ENCODE measurements at places on chromosomes 1 and 21.

DNA sequence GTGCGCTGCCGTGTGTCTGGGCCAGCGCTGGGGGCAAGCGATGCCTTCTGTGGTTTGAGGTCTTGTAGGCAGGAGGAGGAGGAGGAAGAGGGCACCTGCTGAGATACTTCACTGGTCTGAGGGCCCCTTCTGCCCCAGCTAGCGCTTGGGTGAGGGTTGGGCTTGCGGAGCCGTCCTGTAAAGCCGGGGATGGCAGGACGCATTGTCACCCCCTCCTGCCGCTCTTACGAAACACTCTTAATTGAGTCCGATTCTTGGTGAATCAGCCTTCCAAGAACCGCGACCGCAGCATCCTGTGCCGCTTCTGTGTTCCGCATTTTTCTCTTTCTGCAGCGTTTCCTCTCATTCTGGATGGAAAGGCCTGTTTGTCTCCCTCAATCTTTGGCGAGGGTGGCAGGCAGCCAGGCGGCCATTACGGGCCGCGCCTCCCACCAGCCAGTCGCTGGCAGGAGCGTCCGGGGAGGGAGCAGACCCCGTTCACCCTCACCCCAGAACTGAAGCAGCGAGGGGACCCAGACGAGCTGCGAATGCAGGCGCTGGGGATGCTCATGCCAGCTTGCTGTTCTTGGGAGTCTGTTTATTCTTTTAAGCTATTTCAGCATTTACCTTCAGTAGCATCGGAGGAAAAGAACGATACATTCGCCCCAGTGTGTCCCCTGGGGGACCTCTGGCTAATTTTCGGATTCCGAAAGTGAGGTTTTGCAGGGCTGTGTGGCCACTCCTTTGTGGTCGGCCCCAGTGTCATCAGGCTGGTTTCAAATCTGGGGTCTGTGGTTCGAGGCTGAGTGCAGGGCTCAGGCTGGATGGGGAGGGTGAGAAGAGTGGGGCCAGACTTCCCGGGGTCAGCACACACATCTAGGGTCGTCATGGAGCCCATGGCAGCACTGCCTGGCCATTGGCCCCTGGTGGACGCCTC, 62.7 kb downstream of the SKI start:
- DNase-seq, result peak; percentile 98

- peak; percentile 45 for DNase-seq
Measured at GRCh38 chr1:19654386-19654785, 10.3 kb downstream of the NBL1 start.

DNA sequence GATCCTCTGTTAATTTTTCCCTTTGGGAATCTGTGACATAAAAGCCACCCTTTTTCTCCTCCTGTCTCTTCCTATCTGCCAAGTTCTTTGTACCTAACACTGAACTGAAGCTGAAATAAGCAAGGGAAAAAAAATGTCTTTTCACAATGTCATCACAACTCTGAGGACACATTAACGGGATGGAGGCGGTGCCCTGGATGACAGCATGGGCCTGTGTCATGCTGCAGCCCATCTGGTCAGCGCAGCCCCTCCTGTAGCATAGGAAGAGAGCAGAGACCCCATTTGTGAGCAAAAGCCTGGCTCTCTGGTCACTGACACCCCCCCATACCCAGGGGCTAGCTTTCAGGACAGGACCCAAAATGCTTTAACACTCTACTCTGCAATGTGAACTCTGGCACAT, 22.5 kb downstream of the SYT2 start:
- no peak for DNase-seq

DNA sequence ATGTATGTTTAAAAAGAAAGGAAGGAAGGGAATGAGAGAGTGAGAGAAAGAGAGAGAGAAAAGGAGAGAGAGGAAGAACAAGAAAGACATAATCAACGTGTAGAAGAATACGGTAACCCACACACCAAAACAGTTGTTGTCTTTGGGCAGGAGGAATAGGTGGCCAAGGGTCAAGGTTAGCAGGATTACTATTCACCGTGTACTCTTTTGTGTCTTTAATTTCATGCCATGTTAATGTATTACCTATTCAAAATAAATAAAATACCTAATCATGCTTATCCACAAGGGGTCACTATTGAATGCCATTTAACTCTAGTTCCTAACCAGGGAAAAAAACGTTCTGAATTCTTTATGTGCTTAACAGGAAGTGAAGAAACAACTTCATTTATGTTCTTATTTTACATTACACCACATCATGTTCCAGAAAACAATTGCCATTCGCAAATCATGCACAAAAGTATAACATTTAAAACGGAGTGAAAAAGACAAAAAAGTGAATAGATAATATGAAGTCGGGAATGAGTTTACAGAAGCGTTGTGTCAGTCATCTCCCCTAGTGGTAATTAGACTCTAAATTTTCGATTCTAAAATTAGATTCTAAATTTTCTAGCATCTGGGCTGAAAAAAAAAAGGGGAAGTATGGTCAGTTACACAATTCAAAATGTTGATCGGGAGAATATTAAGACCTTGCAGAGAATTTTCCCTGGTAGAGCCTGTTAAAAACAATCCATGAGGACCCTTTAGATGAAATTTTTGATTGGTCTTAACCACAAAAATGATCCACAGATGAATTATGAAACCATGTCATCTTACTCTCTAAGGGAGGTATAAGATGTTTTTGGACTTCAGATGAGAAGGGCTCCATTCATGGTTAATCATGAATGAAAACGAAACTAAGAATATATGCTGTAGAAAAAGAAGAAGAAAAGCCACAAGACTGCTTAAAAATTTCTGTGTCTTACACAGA, 700 bp upstream of the KMO start:
- DNase-seq, result peak; percentile 82

- DNase-seq, result peak; percentile 81
Measured at GRCh38 chr21:17371450-17371849, 141.4 kb upstream of the CXADR start.

DNA sequence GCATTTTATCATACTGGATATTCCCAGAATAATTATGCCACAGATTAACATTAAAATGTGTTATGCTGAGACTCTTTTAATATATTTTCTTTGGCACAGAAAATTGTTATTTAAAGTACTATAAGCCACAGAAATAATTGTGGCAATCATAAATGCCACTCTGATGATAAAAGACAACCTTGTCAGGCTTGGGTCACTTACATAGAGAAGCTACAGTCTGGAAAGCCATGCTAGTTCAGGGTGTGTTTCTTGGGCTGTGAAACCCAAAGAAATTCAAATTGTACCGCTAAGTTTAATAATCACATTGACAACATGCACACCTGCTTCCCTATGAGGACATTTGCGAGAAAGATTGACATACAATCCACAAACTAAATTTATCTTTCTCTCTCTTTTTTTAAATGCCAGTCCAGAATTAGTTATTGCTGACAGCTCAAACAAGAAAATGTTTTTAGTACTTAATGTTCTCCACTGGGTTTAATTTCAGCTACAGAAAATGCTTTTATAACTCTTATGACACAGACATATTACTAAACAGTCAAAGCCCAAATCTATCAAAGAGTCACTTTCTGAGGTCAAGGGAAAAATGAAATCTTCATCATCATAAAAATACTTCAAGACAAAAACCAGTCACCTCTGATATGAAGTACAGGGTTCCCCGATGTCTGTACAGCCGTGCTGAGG, 38.7 kb downstream of the TTC13 start:
- DNase-seq, result no peak

DNA sequence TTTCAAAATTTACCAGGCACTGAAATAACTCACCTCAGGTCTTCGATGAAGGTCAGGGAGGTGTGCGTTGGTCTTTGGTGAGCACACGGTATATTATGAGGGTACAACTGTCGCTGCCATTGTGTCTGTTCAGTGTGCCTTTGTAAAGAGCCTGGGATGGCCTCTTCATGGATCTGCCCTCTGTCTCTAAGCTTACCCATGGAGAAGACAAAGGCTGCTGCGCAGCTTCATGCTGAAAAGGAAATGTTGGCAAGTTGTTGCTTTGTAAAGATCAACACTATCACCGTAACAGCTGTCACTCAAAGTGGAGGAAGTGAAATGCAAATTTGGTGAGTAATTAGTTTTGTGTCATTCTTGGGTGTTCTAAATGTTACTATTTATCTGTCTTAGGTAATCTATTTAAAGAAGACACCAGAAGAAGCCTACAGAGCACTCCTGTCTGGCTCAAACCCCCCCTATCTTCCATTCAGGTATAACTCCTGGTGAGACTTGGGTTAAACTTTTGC, 71.6 kb downstream of the CDC14A start:
- DNase-seq, result no peak

DNA sequence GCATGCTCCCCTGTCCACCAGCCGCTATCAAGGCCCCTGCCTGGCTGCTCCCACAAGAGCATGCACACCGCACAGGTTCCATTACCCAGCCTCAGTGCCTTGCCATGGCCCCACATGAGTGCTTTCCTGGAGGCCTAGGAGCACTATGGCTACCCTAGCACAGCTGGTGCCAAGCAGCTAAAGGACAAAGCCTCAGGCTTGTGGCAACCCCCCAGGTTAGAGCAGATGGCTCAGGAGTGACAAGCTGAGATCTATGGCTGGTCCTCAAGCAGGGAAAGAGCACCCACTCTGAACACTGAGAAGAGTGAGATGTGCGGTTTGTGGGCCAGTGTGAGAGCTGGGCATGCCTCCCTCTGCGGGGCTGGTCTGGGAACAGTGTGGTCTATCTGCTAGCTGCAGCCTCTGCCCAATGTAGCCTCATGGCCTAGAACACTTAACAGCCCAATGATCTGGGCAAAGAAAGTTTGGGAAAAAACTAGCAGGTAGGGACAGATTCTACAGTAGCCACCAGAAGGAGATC, 129.8 kb downstream of the VAV3 start:
- no peak for DNase-seq

- DNase-seq, result no peak
Measured at GRCh38 chr1:55747408-55747841, 532.3 kb upstream of the USP24 start.

GRCh38 chr1:7108251-7108650, 323.0 kb downstream of the CAMTA1 start:
- no peak for DNase-seq
